Metanephros (tissue), 2 donors: ENCODE measurements at places on chromosomes 2 and 18. TPM values are rescaled to one million over a fixed set of nuclear protein-coding genes. Genes with fewer than 3 reads are reported as not detected.

The SPP2 gene
- not detected for total RNA-seq

The NABP1 gene
- 32.6 TPM for total RNA-seq

The SP5 gene
- 3.3 TPM for total RNA-seq

The DSG4 gene
- not detected for total RNA-seq

The OBSL1 gene
- total RNA-seq: 146 TPM

The KCNK3 gene
- 6.7 TPM for total RNA-seq

The SLC66A3 gene
- total RNA-seq: 23.6 TPM

The CIB4 gene
- 0.29 TPM for total RNA-seq

The PELI1 gene
- 61.4 TPM for total RNA-seq

The CD207 gene
- total RNA-seq: not detected

The SLC14A1 gene
- 14.9 TPM for total RNA-seq

The GREB1L gene
- total RNA-seq: 9.3 TPM
